ENCODE measurements at places on chromosomes 1 and 21. TPM values are rescaled to one million over a fixed set of nuclear protein-coding genes. Genes with fewer than 3 reads are reported as not detected.

DNA sequence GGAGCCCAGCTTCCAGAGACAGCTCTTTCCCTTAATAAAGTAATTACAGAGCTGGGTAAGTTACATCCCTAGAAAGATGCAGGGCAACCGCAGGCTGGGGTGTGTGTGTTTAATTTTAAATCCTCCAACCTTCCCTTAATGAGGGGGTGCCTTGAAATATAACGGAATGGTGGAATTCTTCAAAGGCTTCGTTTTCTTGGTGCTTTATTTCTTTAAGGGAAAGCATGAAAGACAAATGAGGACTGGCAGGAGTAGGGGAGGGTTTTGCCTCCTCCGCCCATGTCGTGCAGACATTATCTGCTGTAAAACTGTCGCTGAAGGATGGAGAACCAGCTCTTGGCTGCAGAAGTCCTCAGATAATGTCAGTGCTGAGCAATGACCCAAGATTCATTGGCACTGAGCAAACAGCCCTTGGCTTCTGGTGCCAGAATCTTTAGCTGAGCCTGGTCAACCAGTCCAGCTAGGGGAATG is 15.5 kb downstream of the SLC6A17 start:
- DNase-seq: no peak

DNA sequence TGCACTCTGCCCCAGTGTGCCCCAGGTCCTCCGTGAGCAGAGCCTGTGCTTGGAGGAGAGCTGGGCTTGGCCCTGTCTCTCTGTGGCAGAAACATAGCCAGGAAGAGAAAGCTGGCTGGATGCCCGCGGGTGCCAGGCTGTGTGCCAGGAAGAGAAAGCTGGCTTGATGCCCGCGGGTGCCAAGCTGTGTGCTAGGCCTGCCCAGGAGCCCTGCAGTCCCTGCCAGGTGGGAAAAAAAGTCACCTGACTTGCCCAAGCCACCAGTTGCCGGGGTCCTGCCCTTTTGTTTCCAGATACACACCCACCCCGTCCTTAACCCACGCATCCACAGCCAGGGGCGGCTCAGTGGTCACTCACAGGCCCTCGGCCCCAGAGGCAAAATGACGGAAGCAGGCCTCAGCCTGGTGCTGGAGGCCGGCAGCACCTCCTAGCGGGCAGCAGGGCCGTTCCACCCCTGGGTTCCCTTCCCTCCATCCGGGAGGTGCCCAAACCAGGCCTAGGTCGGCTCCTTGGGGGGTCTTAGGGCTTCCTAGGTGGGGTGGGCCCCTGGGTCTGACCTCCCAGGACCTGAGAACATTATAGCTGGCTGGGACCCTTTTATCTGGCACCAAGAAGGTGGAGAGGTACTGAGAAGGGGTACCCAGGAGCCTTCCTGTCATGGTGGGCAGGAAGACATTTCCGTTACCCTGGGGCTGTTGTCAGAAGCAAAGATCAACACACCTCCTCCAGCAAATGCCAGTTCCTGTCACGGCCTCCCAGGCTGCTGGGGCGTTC is 9.1 kb downstream of the ITGB2 start:
- peak; percentile 40 for DNase-seq

Gene SPRR5
- total RNA-seq: not detected

DNA sequence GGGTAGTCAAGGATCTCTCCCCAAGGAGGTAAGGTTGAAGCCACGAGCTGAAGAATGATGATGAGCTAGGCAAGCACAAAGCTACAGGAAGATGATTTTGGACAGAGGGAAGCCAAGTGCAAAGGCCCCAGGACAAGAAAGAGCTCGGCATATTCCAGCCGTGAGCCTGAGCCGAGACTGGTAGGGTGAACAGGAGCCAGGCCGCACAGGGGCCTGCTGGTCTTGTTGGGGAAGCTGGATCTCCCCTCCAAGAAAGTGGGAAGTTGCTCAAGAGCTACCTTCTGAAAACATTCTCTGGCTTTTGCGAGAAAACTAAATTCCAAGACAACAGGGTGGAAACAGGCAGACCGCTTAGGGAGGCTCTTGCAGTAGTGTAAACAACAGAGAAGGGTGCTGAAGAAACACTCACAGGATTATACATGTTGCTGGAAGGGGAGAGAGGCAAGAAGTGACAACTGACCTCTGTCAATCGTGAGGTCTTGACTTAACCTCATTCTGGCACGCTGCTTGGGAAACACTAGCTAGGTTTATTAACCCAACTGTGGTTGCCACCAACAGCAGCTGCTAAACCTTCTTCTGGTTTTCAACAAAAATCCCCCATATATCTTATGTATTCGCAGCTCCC is 625.2 kb downstream of the SMYD3 start:
- no peak for DNase-seq

Gene MTMR11
- total RNA-seq: 0.35 TPM

DNA sequence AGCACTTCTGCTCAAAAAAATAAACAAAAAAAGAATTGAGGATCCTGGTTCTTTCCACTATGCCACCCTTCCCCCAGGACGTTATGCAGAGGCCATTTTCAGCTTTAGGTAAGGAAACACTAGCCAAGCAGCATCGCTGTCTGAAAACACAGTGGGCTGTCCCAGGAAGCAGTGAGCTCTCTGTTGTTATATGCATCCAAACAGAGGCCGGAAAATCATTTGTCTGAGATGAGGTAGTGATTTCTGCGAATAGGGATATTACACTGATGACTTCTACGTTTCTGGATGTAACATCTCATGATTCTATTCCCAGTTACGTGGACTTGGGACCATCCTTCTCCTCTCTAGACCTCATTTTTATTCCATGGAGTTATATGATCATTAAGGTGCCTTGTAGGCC is 137.2 kb downstream of the OMA1 start:
- no peak for DNase-seq

- no peak for DNase-seq
Measured at GRCh38 chr1:63679589-63679988, 86.4 kb downstream of the PGM1 start.

GRCh38 chr1:203026666-203027663 is 674 bp downstream of the PPFIA4 start:
- DNase-seq: no peak

Gene SLC6A9
- 1.6 TPM for total RNA-seq

Gene CD101
- total RNA-seq: 0.35 TPM

Gene CD5L
- not detected for total RNA-seq

GRCh38 chr1:66207484-66207883 is 326.5 kb upstream of the SGIP1 start:
- DNase-seq: peak; percentile 12

DNA sequence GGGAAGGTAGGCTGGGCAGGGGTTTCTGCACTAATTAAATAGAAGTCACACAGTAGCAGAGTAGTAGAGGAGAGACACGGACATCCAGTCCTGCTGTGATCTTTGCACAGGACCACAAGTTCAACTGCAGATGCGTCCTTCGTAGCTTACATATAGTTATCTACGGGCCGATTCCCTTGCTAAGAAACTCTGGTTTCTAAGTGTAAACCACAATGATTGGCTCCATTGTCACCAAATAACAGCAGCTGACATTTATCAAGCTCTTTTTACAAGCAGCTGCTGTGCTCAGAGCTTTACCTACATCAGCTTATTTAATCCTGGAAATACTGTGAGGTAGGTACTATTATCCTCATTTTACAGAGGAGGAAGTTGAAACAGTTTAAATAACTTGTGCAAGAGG is 3.1 kb downstream of the SLC45A3 start:
- DNase-seq: no peak

GRCh38 chr1:53604291-53604919 is 134.6 kb downstream of the GLIS1 start:
- no peak for DNase-seq

Gene ILDR2
- not detected for total RNA-seq

Gene CHODL
- 7.6 TPM for total RNA-seq

DNA sequence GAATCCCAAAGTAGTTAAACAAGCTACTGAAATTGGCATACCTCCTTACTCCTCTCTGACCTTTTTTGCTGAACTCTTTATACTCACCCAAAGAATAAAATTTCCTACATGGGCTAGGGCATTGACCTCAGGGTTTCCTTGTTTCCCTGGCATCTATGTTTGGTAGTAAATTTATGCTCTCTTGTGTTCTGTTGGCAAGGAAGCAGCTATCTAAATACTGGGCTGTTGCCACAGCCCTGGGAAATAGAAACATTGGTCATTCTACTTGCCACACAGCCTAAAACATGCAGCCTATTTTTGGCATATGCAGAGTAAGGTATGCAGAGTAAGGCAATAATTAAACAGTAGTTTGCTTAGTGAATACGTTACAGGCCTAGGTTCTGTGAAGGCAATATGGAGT is 351.4 kb downstream of the HLX start:
- peak; percentile 73 for DNase-seq

Gene CD1D
- total RNA-seq: not detected

GRCh38 chr1:153251562-153251961 is 7.9 kb upstream of the LORICRIN start:
- no peak for DNase-seq

- DNase-seq: no peak
Measured at GRCh38 chr21:38796424-38796823, 9.3 kb upstream of the ETS2 start.

DNA sequence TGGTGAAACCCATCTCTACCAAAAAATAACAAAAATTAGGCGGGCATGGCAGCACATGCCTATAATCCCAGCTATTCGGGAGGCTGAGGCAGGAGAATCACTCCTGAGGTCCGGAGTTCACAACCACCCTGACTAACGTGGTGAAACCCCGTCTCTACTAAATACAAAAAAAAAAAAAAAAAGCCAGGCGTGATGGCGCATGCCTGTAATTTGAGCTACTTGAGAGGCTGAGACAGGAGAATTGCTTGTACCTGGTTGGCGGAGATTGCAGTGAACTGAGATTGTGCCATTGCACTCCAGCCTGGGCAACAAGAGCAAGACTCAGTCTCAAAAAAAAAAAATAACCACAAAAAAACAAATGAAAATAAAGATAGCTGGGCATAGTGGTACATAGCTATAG is 42.3 kb downstream of the CC2D1B start:
- no peak for DNase-seq

Gene PLPPR4
- total RNA-seq: not detected

DNA sequence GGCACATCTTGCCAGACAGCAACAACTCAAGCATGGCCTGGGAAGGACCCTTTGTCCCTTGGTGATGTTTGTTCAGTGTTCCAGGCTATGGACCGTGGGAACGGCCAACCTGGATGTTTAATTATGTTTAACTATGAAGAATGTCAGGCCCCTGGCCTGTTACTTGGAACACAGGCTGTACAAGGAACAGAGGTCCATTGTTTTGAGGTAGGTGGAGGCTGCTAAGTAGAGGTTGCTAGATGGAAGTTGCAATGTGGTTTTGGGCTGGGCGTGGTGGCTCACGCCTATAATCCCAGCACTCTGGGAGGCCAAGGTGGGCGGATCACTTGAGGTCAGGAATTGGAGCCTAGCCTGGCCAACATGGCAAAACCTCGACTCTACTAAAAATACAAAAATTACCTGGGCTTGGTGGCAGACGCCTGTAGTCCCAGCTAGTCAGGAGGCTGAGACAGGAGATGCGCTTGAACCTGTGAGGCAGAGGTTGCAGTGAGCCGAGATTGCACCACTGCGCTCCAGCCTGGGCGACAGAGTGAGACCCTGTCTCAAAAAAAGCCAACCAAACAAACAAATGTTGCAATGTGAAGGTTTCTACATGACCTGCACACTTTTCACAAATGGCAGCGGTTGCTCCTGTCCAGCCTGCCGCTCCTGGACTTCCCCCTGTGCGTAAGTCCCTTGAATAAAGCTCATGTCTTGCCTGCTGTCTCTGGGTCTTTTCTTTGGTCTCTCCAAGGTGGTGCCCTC is 2.5 kb upstream of the LEFTY1 start:
- peak; percentile 38 for DNase-seq

DNA sequence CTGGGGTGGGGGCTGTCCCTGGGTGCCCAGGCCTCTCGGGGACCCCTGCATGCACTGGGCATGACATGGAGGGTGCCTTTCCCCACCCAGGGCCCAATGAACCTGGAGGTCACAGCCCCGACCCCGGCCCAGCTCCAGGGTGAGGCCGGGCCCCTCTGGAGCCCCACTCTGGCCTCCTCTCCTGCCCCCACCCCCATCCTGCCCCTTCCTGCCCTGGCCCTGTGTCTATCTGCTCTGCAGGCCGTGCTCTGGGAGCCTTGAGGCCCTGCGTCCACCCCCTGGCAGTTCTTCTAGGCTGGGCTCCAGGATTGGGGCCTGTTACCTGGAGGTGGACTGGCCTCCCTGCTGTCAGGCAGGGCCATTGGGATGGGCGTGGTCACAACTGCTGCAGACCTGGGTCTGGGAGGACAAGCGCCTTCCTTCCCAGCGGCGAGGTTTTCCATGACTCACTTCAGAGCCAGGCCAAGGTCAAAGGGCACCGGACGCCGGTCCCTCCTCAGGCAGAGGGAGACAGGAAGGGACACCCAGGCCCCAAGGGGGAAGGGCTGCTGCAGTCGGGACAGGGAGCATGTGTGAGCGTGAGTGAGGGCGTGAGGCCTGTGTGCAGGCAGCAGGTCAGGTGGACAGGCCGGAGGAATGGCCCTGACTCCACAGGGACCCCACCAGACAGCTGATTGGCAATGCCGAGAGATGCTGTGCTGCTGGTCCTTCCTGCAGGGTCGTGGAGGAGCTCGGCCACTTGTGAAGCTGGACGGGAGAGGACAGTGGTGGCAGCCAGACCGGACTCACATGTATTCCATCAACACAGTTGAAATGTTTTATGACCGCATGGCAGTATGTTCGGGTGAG is 31.1 kb upstream of the POFUT2 start:
- DNase-seq: peak; percentile 65

Gene CYP2J2
- total RNA-seq: not detected

Gene OR2L3
- not detected for total RNA-seq

Gene SFN
- not detected for total RNA-seq

GRCh38 chr1:206972728-206973127 is 2.5 kb upstream of the FCAMR start:
- no peak for DNase-seq

All from MG63 (cell line).